Activated T-helper 1 cell treated with Interleukin-2 at 50 U/mL for 16 hours (primary cell): ENCODE measurements at places on chromosomes 4 and X.

GRCh38 chr4:110190249-110190648, 8.2 kb downstream of the ELOVL6 start:
- no peak for DNase-seq

DNA sequence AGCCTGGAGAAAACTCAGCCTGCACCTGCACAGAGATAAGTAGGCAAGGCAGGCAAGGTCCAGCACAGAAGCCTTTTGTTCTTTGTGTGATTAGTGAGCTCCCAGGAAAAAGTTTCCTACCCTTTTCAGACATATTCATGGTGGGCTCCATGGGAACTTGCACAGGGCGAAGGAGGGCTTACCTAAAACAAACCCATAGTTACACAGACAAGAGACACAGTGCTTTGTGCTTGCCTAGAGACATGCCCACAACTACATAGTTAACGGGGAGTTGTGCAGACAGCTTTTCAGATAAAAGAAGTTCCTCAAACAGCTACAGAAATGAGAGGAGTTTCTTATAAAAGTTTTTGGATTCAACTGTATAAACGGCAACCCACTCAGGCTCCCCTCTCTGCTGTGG, 180.5 kb downstream of the GLUD2 start:
- no peak for DNase-seq

DNA sequence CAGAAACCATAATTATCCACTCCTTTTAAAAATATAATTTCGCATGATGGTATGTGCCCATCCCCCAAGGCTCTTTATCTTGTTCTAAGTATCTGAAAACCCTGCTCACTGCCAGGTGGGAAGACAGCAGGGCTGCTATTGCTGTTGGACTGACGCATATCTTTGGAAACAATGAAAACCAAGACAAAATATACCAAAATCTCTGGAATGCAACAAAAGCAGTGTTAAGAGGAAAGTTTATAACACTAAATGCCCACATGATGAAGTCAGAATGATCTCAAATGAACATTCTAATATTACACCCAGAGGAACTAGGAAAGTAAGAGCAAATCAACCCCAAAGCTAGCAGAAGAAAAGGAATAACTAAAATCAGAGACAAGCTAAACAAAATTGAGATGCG, 162.0 kb downstream of the FAM47B start:
- no peak for DNase-seq

DNA sequence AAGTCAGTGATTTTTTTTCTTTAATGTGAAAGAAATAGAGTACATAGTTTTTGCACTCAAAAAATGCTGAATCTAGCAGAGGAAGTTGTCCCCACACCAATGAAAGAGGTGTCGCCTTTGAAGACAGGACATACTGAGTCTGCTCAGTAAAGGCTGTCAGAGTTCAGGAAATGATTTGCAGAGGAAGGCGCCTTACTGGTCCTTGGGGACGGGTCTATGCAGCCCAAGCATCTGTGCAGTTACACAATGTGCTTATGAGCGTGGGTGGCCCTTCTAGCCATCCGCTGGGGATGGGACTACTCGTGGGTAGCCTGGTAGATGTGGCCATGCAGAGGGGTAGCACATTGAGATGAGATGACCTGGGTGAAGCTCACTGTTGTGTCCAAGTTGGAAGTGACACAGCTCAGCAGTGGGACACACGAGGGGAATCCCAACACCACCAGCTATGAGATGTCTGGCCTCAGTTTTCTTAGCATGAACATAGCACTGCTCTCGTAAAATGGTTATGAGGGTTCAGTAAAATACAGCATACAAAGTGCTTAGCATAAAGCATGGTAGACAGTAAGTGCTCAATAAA, 116.5 kb upstream of the RBPJ start:
- peak; percentile 2 for DNase-seq

GRCh38 chr4:94582517-94582916, 130.8 kb downstream of the PDLIM5 start:
- no peak for DNase-seq

DNA sequence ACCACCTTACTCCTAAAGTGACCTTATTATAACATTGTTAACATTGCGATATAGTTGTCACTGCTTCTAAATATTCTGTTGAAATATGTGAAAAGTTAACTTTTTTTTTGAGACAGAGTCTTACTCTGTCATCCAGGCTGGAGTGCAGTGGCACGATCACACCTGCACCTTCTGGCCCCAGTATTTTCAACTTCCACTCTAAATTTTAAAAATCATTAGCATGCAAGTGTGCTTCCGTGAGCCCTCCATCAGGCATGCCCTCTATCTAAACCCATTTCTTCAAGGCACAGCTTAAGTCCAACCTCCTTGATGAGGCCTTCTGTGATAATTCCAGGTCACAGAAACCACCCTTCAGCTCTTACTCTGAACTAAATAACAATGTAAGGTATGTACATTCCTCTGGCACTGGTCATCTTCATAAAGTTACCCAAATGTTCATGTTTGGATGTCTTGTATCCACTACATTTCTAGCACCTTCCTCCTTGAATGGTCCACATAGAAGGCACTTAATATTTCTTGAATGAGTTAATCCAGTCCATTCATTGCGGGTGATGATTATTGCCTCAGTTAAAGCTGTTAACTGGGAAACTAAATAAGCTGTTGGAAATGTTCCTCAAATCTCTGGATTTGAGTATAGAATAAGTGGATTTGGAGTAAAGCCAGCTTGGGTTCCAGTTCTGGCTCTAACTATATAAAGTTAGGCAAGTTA, 38.6 kb upstream of the TMEM131L start:
- DNase-seq = no peak

DNA sequence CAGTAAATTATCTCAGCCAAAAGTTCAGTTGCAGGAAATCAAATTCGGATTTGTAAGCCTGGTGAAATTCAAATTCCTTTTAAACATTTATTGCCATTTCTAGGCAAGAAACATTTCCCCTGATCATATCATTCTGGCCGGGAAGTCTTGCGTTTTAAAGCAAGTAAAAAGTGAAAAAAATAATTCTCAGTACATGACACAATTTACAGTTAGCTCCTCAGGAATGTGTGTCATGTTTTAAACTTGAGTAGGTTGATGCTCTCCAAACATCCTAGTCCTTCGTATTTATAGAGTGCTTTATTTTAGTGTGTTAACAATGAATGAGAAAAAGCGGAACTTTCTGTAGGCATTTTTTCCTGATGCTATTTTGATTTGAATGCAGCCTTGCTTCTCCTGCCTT, 158.3 kb upstream of the SCML1 start:
- no peak for DNase-seq

DNA sequence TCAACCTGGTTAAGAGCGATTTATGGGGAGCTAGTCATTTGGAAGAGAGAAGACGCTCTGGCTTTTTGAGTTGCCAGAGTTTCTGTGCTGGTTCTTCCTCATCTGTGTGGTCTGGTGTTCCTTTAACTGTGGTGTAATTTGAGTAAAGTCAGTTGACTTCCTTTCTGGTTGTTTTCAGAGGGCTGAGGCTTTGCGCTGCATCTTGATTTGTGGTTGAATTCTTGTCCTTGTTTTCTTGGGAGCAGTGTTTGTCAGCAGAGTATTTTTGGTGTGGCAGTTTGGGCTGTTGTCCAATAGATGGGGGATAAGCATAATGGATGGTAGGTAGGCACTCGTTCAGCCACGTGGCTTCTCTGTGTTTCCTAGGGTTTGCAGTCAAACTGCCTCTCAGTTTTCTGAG, 2143.2 kb upstream of the TENM3 start:
- no peak for DNase-seq
